ENCODE measurements at places on chromosomes 6 and 20.

GRCh38 chr6:56347526-56347925, 100.1 kb upstream of the COL21A1 start:
- no peak for DNase-seq

DNA sequence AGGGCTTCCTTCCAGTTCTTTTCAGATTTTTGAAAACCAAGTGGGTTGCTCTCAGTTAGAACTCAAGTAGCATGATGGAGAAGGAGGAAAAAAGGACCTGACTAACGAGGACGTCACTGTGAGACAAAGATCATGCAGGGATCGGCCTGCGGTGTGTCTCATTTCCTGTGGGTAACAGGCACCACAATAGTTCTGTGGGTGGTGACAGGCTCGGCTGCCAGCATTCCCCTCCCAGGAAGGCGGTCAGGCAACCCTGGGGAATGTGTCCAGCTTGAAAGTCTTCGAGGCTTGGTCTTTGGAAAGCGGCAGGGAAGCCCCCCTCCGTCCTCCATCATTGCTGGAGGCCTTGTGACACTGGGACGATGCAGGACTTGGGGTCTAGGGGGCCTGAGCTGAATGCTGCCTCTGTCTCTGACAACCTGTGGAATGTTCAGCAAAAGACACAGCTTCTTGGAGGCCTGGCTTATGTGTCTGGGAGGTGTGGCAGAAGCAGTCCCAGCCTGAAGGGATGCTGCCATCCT, 121.0 kb downstream of the BCAS1 start:
- DNase-seq, result peak; percentile 63

- no peak for DNase-seq
Measured at GRCh38 chr6:161507375-161507774, 233.5 kb upstream of the AGPAT4 start.

DNA sequence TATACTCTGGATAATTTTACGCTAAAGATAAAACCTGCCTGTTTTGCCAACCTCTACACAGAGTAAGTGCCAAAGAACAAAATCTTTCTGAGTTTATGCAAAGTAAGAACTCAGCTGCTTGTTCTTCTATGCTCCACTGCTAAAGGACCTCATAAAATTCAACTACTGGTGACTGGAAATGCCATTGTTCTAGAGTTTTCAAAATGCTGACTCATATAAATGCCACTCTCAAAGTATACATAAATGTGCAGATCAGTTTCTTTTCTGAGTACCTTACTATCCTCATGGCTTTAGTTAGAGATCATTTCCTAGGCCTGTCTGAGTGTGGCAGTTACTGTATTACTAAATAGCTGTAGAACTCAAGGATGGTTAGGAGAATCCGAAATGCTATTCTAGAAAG, 45.6 kb downstream of the LYRM4 start:
- no peak for DNase-seq

GRCh38 chr6:123681957-123682462, 45.3 kb upstream of the TRDN start:
- no peak for DNase-seq

- no peak for DNase-seq
Measured at GRCh38 chr6:162200041-162200440, 527.5 kb downstream of the PRKN start.

DNA sequence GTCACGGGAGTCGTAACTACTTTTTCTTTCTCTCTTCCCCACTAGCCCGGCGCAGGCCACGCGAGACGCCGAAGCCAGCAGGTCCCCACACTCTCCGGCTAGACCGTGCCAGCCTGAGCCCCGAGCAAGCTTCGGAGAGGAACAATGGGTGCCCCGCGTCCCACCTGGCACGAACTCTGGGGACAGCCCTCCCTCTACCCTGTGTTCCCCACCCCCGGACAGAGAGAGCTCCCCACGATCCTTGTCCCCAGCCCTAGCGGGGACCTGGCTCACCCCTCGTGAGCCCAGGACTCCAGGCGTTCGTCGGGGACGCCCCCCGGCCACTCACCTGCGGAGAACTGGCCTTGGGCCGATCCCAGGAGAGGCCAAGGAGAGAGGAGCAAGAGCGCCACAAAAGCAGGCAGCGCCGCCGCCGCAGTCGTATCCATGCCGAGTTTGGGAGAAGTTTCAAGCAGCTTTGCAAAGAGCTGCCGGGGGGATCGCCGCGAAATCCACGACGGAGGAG, 416 bp downstream of the PTPRK start:
- peak; percentile 5 for DNase-seq

DNA sequence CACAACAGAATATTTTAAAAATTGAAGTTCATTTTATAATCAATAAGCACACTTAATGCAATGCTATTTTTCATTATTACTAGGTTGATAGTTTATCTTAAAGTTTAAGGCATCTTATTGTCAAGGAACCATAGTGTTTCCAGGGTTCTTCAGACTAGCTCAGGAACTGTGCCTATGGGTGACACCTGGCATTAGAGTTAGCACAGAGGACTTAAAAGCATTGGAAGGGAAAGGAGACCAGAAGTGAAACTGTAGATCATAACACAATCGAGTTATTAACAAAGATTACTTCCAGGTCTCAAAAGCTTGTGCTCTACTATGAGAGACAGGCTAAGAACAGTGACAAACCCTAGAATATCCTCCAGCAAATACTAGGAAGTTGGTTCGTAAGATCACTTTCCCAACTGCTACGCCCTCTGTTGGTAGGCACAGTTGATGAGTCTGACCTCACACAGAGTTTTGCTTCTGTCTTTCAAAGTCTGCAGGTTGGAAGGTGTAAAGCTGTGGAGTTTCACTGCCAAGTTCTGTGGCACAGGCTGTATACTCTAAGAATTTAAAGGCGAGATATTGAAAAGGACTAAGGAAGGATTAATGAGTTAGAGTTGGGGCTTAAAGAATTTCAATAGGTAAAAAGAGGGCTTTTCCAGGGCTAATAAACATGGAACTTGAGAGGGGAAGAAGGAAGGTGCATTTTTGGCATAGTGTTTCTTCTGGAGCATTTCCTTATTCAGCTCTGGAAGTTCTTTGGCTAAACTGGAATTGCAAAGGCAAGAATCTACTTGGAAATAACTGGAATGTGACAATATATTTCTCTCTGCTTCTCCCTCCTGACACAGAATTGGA, 531.3 kb upstream of the JAG1 start:
- no peak for DNase-seq

DNA sequence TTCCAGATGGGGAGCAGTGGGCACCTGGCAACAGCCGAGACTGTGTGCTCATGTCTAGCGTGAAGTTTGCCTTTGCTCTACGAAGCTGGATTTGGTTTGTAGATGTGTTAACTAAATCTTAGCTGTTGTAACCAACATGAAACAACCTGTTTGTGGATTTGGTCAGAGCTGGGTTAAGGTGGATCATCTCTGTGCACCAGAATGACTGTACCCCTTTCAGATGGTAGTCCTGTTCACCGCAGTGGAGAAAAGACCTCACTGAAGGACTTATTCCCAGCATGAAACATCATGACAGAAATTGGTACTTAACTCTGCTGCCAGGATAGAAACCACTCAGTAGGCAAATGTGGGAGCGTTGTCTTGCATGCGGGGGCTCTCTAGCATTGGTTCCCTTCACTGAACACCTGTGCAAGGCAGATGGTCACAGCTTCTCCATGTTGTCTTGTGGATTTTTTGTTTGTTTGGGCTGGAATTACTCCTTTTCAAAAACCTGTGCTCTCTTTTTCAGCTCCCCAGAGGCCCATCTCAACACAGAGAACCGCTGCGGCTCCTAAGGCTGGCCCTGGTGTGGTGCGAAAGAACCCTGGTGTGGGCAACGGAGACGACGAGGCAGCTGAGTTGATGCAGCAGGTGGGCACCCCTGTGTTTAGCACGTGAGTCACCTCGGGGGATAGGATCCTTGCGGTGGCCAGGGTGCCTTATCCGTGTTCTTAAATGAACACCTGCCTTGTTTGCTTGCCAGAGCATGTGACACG, 19.3 kb upstream of the EFCAB8 start:
- DNase-seq, result no peak

DNA sequence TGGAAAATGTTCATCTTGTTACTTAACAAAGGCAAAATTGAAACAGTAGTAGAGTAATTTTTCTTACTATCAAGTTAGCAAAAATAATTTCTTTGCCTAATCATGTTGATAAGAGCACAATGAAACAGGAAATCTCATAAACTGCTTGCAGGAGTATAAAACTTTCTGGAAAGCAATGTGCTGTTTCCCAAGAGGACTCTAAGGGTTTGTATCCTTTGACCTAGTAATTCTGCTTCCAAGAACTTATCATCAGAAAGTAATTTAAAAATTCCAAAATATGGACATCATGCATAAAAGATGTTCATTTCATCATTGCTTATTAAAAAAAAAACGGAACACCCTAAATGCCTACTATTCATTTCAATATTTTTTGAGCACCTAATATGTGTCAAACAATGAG, 46.1 kb upstream of the TNFAIP3 start:
- DNase-seq, result no peak

All from stimulated activated CD8-positive, alpha-beta memory T cell treated with anti-CD3 and anti-CD28 coated beads, Interleukin-7, amount 100 ng/mL, for 1 hour (primary cell).